Endothelial cell of umbilical vein (primary cell): ENCODE measurements at places on chromosomes 11 and 22. TPM values are rescaled to one million over a fixed set of nuclear protein-coding genes. Genes with fewer than 3 reads are reported as not detected.

GAB2 gene
- 39.6 and 43.3 TPM in 2 replicates for total RNA-seq

RPUSD4 gene
- 36.5 and 40.8 TPM in 2 replicates for total RNA-seq

DBX1 gene
- total RNA-seq, result not detected in 2 replicates

CENPM gene
- 30.4 and 34.5 TPM in 2 replicates for total RNA-seq

VSTM5 gene
- total RNA-seq, result not detected in 2 replicates

CASP4 gene
- total RNA-seq, result 77.4 and 83.1 TPM in 2 replicates

VWCE gene
- 14.4 and 14.8 TPM in 2 replicates for total RNA-seq

SORL1 gene
- total RNA-seq, result 0.16 and 0.31 TPM in 2 replicates

SLC25A18 gene
- total RNA-seq, result not detected in 2 replicates

LRP4 gene
- 2.0 and 3.8 TPM in 2 replicates for total RNA-seq

TEX54 gene
- not detected in 2 replicates for total RNA-seq

CYTH4 gene
- total RNA-seq, result not detected in 2 replicates

SCN2B gene
- not detected in 2 replicates for total RNA-seq

LMF2 gene
- total RNA-seq, result 89.7 and 94.8 TPM in 2 replicates

TNNI2 gene
- total RNA-seq, result not detected in 2 replicates

C11orf16 gene
- not detected in 2 replicates for total RNA-seq

RAPSN gene
- total RNA-seq, result 1.6 TPM in 2 replicates

MB gene
- not detected in 2 replicates for total RNA-seq

PLCB3 gene
- 60.4 and 61.1 TPM in 2 replicates for total RNA-seq

IRAG1 gene
- 0.35 and 0.38 TPM in 2 replicates for total RNA-seq

EHF gene
- not detected in 2 replicates for total RNA-seq

SLC22A8 gene
- not detected in 2 replicates for total RNA-seq

SLC35C1 gene
- 17.1 and 19.8 TPM in 2 replicates for total RNA-seq

RFPL3 gene
- not detected in 2 replicates for total RNA-seq

POU2AF1 gene
- not detected in 2 replicates for total RNA-seq

SLC39A13 gene
- total RNA-seq, result 86.3 and 91.9 TPM in 2 replicates

BCO2 gene
- 1.4 and 1.9 TPM in 2 replicates for total RNA-seq

SAA4 gene
- total RNA-seq, result not detected in 2 replicates
